ENCODE measurements at places on chromosomes 6 and 20.

- DNase-seq: no peak
These were observed 114.4 kb downstream of the SLC23A2 start for GRCh38 chr20:4886771-4887527.

GRCh38 chr20:64211874-64212658 is 43.5 kb upstream of the PCMTD2 start:
- DNase-seq: no peak

- DNase-seq: no peak
These were observed 129.0 kb upstream of the SGK1 start for GRCh38 chr6:134446896-134447295.

- DNase-seq: no peak
These were observed 10.5 kb upstream of the ZNF343 start for GRCh38 chr20:2519115-2519809.

DNA sequence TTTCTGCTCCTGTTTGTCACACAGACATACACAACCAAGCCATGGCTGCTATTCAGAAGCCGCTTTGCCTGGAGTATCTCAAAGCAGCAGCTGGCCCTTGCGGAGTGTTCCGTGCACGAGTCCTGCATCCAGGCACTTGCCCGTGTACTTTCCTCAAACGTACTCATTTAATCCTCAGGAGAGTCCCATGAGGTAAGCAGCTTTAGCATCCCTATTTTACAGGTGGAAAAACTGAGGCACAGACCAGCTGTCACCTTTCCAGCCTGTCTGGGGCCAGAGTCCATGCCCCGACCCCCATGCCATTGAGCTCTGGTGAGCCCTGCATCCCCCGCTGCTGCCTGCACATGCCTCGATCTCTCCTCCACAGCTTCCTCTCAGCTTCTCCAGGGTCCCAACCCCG is 130.0 kb downstream of the ERMARD start:
- no peak for DNase-seq

GRCh38 chr20:60955706-60956105 is 296.4 kb upstream of the CDH4 start:
- no peak for DNase-seq

GRCh38 chr6:167988154-167988495 is 9.3 kb upstream of the KIF25 start:
- no peak for DNase-seq

- no peak for DNase-seq
These were observed 3.8 kb upstream of the OGFRL1 start for GRCh38 chr6:71284785-71285184.

DNA sequence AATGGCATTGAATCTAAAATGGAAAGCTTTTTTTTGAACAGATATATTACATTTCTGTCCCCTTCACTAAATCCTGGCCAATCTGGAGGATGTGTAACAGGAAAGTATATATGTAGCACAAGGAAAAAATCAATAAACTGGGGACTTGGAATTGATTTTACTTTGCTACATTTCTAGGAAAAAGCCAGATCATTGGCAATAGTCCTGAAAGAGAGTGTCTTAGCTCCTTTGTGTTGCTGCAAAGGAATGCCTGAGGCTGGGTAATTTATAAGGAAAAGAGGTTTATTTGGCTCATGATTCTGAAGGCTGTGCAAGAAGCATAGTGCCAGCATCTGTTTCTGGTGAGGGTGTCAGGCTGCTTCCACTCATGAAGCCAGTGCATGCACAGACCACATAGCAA is 574.9 kb downstream of the HTR1B start:
- no peak for DNase-seq

DNA sequence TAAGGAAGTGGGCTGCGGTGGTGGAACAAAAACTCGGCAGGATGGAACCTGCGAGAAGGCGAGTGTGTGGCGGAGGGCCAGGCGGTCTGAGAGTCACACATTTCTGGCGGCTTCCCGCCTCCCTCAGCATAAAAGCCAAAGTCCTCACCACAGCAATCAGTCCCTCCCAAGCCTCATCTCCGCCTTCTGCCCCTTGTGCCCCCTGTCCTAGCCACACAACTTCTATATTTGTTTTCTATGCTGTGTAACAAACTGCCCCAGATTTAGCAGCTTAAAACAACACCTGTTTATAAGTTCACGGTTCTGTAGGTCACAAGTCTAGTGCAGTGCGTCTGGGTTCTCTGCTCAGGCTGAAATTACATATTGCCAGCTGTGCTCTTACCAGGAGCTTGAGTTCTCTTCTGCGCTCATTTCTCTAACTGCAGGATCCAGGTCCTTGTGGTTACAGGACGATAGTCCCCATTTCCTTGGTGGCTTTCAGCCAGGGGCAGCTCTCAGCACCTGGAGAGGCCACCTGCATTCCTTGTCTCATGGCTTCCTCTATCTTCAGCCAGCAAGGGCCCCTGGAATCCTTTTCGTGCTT is 11.7 kb upstream of the SPO11 start:
- no peak for DNase-seq

DNA sequence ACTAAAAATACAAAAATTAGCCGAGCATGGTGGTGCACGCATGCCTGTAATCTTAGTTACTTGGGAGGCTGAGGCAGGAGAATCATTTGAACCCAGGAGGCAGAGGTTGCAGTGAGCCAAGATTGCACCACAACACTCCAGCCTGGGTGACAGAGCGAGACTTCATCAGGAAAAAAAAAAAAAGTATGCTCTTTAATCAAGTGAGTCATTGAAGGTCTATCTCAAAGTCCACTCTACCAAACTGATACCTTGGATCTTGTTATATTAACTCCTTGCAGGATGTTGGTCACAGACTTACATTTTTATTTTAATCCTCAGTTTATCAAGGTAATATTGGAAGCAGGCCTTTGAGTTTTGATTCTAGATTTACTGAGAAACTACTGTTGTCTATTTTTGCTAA is 348.7 kb downstream of the COL12A1 start:
- DNase-seq: no peak

DNA sequence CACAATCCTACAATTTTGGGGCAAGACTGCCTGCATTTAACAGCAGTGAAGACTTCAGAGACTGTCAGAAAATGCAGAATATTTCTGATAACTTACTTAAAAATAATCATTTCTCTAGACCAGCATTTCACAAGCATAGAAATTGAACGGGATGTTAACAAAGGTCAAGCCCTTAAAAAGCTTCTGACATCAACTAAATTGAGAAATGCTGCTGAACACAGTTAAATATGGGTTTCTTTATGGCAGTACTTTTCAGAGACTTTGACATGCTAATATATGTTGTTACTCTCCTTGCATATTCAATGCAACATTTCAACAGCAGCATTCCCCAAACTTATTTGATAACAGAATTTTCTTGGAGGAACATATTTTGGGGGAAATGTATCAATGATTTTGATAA is 84.5 kb downstream of the KIF13A start:
- DNase-seq: no peak

DNA sequence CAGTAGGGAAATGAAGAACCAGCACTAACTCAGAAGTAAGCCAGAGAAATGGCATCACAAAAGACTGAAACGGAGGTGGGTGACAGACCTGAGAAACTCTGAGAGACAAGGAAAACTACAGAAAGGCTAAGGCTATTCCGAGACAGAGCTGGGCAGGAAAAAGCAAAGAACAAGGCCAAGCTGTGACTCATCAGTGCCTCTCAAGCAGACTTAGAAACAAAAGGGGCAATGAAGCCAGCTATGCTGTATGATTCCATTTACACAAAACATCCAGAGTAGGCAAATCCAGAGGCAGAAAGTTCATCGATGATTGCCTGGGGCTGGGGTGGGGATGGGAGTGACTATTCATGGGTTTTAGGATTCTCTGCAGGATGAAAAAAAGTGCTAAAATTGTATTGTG is 50.0 kb downstream of the SLC23A2 start:
- DNase-seq: no peak

DNA sequence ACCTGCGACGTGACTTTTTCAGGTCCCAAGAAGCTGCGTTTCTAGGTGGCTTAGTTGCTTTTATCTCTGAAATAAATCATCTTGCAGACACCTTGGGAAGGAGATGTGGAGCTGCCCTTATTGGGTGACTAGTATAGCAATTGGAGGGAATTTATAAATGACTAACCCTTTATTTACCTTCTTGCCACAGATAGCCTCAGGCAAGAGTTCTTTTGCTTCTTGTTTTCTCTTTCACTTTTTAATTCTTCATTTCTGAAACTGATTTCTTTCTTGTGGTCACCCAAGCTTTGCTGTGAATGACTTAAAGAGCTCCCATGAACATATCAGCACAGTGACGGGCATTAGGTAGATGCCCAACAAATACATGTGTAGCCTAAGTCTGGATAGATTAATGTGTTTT is 3.0 kb downstream of the ADGRF4 start:
- DNase-seq: no peak

DNA sequence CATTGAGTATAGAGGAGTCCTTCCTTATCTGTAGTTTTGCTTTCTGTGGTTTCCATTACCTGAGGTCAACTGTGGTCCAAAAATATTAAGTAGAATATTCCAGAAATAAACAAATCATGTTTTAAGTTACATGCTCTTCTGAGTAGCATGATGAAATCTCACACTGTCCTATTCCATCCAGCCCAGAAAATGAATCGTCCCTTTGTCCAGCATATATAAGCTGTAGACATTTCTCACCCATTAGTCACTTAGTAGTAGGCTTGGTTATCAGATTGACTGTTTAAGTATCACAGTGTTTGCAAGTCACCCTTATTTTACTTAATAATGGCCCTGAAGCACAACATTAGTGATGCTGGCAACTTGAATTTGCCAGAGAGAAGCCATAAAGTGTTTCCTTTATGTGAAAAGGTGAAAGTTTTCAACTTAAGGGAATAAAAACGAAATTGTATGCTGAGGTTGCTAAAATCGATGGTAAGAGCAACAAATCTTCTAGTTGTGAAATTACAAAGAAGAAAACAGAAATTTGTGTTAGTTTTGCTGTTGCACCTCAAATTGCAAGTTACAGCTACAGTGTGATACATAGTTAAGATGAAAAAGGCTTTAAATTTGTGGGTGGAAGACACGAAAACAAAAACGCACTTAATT is 198.6 kb upstream of the SIM1 start:
- DNase-seq: no peak

GRCh38 chr20:32465092-32465900 is 107.2 kb downstream of the ASXL1 start:
- no peak for DNase-seq

DNA sequence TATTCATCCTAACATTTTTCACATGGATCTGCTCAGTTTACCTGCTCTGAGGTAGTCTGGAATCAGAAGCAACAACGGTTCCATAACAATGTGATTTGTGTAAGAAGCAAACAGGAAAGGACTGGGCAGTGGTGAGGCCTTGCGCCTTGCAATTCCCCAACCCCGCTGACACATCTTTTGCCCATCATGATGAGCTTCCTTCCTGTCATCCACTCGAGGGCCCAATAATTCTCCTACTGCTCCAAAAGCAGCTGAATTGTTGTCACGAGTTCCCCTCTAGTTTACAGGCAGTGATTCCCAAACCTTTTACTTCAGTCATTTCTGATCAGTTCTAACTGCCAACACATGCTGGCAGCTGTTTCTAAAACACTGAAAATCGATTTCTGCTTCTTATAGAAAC is 22.9 kb downstream of the STX7 start:
- DNase-seq: no peak

DNA sequence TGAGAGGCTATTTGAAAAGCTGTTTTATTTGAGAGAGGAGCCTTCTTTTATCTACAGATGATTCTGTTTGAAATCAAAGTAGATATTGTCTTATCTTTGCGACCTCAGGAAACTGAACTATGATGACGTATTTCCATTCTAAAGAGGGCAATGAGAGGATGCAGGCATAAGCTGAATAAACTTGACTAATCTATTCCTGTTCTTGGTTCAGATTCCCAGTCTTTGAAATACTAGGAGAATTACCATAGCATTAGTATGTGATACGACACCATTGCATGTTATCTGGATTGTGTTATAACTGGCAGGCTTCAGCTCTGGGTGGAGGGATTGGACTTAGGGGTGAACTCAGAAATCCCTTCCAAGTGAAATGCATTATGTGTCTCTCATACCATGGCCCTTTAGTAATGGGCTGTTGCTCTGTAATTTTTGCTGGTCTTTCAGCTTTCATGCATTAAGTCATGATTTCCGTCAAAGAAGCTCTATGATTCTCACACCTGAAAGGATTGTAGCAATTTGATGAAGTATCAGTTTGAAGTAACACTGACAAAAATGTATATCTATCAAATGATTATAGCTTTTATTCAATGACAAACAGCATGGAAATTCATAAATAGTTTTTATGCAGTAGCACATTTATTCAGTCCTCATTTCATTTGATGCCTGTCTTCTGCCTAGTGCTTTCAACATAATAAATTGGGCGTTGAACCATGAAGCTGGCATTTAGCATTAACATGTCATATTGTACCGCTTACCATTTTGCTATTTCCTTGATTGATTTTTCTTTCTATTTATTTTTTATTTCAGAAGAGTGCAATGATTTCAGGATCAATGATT is 138.4 kb upstream of the SPACA1 start:
- DNase-seq: no peak

DNA sequence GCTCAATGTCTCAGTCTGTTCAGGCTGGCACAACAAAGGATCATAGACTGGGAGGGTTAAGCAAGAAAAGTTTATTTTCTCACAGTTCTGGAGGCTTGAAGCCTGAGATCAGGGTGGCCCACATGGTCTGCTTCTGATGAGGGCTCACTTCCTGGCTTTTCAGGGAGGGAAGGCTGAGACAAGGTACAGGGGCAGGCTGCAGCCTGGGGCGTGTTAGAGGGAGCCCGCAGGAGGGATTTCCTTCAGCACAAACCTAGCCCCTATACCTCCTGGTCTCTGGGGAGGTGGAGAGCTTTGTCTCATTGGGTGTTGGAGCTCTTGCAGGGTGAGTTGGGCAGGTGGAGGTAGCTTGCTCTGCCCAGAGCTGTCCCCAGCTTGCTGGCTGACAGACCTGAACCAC is 81.1 kb upstream of the GPR6 start:
- DNase-seq: no peak

DNA sequence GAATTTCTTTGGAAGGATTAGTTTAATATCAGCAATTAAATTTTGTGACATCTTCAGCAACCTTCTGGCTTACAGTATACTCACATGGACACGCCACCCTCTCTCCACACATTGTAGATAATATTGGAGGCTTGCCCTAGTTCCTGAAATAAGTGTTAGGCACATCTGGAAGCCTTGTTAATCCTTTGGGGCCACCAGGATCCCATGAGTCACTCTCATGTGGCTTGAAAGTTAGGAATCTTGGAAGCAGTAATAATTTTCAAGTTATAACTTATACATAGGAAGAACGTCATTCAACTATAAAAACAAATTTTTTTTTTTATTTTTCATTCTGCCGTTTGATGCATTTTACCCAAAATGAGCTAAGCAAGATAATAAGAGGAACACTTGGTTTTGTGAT is 20.5 kb downstream of the LAMA4 start:
- no peak for DNase-seq

Data from NCI-H1105 (cell line).